NCI-H69 (cell line): ENCODE measurements at places on chromosomes 11 and 22.

GRCh38 chr11:73384872-73385689 is 8.9 kb downstream of the RELT start:
- peak; percentile 39 for DNase-seq

DNA sequence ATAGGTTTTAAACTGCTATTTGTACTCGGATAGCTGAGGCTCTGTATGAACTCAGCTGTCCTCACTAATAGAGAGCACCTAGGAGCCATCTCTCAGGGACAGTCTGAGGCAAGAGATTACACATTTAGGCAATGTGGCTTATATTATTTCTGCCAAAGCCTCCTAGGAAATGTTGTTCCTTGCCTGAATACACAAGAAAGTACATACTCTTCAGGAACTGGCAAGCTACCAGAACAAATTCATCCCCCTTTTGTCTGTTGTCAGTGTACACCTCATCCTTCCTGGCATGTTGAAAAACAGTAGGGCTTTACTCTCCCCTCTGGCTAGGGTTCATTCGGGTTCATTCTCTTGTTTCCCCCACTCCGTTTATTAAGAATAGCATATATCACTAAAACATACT is 615.9 kb upstream of the FAT3 start:
- DNase-seq = peak; percentile 62

DNA sequence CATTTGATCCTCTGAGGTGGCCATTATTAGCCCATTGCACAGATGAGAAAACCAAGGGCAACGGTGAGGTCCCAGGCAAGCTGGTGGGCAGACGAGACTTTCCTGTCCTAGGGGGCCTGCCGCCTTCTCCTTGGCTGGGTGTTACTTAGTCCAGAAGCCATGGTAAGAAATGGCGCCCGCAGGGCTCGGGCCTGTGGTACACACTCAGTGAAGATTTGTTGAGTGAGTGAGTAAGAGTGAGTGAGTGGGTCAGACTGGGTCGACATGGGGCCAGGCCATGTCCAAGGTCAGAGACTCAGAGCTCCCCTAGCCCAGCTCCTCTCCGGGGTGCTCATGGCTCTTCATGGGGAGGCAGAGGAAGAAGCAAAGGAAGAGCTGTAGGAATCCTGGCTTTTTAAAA is 36.0 kb downstream of the RASD2 start:
- DNase-seq = no peak

- peak; percentile 87 for DNase-seq
Observed at GRCh38 chr11:8870411-8871170, 40.4 kb upstream of the AKIP1 start.

DNA sequence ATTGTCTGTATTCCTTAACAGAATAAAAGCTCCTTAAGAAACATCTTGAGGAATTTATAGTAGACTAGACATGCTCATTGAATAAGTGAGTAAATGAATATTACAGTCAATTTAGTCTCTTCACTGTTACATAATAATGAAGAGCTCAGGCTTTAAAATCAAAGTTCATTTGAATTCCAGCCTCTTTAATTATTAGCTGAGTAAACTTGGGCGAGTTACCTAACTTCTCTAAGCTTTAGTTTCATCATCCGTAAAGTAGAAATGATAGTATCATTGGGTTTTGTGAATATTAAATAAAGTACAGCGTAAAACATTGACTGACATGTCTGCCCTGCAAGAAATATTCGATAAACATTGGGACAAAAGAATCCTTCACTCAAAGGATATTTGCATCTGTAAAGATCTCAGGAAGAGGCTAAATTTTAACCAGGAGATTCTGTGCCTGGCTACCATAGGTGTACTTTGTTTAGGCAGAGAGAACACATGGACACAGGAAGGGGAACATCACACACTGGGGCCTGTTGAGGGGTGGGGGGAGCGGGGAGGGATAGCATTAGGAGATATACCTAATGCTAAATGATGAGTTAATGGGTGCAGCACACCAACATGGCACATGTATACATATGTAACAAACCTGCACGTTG is 15.2 kb upstream of the BBOX1 start:
- DNase-seq = no peak

DNA sequence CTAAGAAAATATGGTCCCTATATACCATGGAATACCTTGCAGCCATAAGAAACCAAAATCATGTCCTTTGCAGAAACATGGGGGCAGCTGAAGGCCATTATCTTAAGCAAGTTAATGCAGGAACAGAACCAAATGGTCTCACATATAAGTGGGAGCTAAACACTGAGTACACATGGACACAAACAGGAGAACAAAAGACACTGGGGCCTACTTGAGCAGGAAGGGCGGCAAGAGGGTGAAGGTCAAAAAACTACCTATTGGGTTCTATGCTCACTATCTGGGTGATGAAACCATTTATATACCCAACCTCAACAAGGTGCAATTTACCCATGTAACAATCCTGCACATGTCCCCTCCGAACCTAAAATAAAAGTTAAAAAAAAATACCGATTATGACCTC is 22.5 kb downstream of the GAS2 start:
- peak; percentile 53 for DNase-seq

DNA sequence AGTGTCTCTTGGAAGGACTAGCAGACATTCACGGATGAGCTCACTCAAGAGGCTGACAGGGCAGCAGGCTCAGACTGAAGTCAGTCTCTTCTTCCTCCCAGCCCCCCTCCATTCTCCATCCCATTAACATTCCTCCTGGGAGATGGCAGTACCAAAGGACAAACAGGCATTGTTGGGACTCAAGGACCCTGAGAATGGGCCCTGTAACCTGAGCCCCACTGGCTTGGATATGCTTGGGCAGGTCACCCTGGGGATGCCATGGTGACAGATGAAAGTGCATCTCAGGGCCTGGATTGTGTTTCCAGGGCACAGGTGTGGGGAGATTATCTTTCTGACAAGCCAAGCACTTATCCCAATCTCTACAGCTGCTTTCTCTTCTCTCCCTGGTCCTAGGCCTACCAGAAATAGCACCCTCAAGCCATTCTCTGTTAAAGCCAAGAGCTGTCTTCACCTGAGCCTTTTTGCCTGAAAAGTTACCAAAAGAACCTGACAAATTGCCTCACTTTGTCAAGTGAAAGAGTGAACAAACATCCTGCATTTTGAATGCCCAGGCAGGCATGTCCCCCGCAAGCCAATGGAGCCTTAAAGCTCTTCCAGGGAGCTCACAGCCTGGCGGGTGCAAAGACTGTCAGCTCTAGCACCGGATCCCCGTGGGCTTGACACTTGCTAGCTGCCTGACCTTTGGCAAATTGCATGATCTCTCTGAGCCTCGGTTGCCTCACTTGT is 366.0 kb upstream of the NARS2 start:
- DNase-seq = peak; percentile 99

DNA sequence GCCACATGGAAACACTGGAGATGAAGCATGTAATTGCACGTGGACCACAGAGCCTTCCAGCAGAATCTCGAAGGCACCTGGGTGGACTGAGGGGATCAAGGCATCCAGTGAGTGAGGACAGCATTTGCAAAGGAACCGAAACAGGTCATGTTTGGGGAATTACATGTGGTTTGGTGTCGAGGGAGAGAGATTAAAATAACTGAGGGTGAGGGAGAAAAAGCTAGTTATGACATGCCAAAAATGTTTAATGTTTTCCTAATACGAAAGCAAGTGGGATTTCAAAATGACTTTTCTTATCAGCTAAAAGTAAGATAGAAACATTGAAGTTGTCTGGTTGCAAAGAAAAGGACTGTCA is 157.1 kb downstream of the BLID start:
- DNase-seq = no peak

GRCh38 chr11:20258376-20258895 is 98.2 kb upstream of the DBX1 start:
- peak; percentile 77 for DNase-seq

DNA sequence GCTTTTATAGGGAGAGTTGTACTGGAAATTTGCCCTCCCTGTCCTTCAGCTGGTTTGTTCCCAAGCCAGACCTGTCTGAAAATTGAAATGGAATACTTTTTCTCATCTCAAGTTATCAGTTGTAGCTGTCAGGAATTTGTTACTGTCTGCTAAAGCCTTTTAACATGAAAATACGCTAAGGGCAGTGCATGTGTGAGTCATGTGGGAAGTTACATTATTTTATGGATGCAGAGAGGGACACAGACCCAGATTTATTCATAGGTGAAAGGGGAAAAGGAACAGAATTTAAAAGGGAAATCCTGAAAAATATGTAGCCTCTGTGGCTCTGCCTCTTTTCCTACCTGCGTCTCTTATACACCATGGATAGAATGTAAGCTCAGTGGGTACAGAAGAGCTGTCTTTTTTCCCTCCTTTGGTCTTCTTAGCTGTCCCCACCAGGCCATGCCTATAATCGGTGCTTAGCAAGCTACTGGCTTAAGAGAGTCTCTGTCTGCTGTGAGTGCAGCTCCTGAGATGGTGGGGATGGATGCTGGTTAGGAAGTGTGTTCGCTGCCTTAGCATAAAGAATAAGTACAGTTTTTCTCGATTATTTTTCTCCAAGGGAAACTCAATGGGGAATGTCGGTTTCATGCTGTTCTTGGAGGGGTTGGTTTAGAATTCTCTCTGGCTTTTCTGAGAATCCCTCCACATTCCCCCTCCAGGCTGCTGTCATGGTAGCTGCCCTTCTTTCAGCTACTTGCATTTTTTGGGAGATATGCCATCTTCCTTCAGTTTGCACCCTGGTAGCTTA is 166.8 kb downstream of the TEAD1 start:
- peak; percentile 66 for DNase-seq

DNA sequence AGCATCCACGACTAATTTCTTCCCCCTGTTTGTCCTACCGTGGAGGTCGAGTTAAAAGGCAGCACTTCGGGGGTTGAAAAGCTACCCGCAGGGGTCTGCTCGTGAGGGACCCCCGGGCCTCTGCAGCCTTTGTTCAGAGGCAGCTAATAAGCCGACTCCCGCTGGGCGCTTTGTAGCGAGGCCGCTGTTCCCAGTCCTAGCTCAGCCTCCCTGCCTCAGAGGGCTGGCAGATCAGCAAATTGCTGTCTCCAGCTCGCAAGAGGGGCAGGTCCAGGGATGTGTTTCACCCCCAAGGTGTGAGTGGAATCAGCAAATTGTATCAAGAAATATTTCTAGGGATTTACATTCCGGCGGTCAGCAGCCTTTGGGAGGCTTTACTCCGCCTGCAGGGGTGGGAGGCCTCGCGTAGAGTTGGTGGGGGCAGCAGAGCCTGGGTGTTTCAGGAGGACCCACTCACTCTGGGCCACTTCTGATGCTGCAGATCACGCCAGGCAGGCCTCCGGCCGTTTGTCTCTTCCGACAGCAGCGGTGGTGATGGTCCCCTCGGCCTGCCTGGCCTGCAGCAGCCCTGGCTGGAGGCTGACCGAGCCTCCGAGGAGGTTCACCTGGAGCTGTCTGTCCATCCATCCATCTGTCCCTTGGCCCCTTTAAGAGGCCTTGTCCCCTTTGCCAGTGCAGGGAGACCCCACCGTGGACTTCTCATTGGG is 21.6 kb upstream of the KCNQ1OT1 start:
- DNase-seq = peak; percentile 48

- no peak for DNase-seq
Observed at GRCh38 chr11:112229746-112230433, 3.7 kb downstream of the PTS start.

DNA sequence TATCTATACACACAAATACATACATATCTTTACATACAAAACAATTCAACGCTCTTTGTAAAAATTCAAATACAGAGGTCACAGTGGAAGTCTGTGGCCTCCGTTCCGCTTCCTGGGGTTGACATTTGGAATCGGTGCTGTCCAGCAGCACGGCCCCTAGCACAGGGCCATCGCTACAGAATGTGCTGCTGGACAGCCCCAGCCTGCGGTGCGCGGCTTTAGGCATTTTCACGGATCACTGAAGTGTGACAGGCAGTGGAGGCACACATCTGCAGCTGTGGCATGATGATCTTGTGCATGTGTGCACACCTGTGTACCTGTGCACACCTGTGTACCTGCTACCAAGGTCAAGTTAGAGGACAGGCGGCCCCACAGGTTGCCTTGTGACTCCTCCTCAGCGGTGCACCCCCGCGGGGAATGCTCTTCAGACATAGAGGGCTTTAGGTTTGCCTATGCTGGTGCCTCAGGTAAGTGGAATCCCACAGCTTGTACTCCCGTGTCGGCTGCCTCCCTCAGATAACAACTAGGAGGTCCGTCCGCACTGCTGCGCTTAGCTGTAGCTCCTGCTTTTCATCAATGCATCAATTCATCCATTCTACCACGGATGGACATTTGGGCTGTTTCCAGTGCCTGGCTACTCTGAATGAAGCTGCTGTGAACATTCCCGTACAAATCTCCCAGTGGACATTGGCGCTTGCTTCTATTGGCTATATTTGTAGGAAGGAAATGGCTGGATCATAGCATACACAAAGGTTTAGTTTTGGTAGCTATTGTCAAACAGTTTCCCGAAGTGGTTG is 29.9 kb downstream of the GAL start:
- no peak for DNase-seq

- DNase-seq = peak; percentile 85
Observed at GRCh38 chr11:7251836-7252682, at the start of gene SYT9. Gene SYT9, plus strand, starts transcription at chr11:7251904. Its CDS starts 283 bp downstream, at chr11:7252187.

DNA sequence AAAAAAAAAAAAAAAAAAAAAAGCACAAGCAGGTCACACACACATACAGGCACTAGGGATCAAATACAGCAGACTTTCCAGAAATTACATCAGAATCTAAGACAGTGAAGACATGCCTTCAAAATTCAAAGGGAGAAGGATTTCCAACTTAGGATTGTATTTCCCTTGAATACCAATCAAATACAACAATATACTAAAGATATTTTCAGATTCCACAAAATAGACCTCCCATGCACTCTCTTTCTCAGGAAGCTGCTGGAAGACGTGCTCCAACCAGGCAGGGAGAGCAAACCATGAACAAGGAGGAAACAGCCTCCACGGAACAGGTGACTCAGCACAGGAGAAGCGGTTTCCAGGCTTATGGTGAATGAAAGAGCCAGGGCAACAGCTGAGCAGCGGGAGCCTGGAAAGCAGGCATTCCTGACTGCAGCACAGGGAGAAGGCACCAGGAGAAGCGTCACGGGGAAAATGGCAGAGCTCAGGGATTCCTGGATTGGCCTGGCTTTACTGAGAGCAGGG is 32.0 kb downstream of the TMEM184B start:
- DNase-seq = peak; percentile 83

DNA sequence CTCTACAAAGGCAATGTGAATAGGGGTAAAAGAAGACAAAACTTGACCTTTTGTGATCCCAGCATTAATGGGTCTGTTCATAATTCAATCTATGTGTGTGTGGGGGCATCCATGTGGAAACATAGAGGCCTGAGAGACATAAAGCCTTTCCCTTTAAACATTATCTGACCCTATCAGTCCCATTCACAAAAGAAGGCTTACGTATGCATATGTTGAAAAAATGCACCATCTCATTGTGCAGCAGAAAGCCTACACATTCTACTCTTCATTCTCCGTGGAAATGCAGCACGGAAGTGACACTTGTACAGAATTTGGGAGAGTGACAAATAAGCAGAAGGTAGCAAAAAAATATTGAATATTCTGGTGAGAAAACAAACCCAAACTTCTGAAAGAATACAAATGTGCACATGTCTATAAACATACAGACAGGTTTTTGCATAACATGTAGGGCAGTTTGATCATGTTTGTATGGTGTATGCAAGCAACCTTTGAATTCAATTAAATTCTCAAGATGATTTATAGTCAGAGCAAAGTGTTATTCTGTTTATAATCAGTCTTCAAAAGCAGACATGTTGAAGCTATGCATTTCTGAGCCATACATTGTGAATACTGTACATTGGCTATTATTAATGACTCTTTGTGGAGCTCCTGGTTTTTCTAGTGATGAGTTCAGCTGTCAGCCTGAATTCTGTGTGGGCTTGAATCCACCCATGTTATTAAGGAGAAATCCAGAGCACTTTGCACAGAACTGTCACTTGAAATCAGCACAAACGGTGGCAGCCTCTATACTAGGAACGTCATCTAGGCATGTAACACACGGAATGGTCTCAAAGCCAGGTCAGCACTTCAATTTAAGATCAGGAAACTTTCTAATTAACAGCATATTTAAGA is 236.8 kb downstream of the DCDC1 start:
- DNase-seq = no peak

GRCh38 chr11:33775832-33776470 is 1.6 kb upstream of the FBXO3 start:
- DNase-seq = no peak
